Activated CD4-positive, alpha-beta T cell treated with anti-CD3 and anti-CD28 coated beads for 36 hours (primary cell): ENCODE measurements at places on chromosomes 2 and 18. TPM values are rescaled to one million over a fixed set of nuclear protein-coding genes. Genes with fewer than 3 reads are reported as not detected.

Gene HOXD8
- not detected for total RNA-seq

DNA sequence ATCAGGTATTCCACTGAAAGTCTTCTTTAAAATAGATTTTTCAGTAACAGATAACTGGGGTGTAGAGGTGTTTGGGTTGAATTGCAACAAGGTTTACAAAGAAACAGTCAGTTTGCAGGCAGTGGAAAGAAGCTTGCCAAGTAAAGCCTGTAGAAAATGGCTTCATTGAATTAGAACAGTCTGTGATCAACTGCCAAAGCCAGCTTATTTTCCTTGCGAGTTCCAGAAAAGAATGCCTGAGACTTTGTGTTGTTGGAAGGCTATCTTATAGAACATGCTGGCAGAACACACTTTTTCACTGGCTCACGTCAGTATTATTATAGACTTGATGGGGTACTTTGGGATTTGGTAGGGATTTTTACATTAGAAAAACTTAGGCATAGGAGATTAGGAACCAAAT lies 601.0 kb downstream of the XIRP2 start:
- DNase-seq, result no peak

DNA sequence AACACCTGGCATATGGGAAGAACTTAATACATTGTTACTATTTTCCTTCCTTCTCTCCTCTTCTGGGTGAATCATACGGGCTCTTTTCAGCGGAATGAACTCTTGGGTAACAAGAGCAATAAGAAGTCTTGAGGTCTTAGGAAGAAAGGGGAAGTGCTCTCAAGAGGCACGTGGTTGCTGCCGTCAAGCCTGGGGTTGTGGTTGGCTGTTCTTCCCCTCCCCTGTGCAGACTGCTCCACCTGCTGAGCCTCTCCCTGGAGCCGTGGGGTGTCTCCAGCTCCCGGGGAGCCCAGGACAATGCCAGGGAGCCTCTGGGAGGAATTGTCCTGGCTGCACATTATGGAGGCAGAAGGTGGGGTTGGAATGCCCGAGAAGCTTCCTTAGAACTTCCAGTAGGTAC lies 19.4 kb downstream of the TOGARAM2 start:
- DNase-seq, result peak; percentile 58

GRCh38 chr18:49250816-49251388 lies 209.5 kb downstream of the DYM start:
- peak; percentile 35 for DNase-seq

DNA sequence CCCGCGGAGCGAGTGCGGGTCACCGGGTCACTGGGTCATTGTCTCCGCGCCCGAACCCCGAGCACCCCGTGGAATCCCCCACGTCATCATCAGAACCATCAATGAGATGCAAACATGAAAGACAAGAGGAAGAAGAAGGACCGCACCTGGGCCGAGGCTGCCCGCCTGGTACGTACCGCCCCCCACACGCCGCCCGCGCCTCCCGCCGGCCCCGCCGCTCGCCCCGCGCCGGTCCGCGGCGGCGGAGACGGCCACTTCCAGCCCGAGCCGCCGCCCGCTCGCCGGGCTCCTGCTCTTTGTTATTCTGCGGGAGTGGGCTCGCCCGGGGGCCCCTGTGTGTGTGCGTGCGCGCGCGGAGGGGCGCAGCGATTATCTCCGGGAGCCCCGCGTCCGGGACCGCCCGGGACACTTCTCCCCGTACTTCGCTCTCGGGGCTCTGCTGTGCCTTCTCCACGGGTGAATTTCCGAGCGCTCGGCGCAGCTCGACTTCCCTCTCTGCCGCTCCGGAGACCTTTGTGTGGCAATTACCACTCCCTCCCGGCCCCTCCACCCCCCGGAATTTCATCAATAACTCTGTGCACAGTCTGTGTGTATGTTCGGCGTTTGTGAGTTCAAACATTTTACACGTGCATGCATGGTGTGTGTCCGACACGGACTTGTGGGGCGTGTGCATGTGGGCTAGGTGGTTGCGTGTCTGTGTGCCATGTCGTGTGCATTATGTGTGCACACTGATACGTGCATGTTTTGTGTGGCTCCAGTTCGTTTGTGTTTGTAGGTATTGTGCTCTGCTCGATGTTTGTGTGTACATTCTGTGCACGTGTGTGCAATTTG lies 714 bp downstream of the ASXL3 start:
- peak; percentile 7 for DNase-seq

DNA sequence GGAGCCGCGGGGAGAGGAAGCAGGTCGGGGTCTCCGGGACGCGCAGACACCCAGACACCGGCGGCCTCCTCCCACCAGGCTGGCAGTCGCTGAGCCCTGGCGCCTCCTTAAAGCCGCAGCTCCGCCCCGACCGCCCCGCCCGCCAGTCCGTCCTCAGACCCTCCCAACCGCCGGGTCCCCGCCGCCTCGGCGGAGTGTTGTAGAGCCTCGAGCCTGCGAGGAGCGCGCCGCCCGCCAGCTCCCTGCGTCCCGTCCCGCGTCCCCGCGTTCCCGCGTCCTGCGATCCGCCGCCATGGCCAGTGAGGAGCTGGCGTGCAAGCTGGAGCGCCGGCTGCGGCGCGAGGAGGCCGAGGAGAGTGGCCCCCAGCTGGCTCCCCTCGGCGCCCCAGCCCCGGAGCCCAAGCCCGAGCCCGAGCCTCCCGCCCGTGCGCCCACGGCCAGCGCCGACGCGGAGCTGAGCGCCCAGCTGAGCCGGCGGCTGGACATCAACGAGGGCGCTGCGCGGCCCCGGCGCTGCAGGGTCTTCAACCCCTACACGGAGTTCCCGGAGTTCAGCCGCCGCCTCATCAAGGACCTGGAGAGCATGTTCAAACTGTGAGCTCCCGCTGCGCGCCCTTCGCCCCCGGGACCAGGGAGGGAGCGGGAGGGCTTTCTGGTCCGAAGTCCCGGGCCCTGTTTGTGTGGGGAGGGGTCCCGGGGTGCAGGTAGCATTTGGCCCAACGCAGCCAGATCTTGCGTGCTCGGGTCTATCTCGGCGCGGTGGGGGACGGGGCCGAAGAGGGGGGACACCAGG lies at the start of gene EFHD1:
Gene EFHD1, plus strand, starts transcription at position 192 of the 793 bp plus-strand sequence. Its CDS starts 101 bp downstream, at position 293.
- peak; percentile 66 for DNase-seq

DNA sequence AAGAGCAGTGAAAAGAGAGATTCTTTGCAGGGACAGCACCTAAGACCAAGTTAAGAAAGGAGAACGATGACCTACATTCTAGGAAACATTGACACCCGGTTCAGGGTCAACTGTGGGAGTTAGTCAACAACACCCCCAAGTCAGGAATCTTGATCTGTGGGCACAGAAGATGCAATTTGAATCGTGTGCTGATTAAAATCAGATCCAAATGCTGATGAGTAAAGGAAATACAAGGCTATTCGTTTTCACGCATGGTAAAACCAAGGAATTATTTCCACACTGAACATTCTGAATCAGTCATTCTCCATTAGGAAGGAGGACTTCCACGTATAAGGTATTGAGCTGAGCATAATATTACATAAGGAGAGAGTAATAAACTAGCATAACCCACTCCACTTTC lies 124.2 kb downstream of the COPS8 start:
- DNase-seq, result no peak
